ENCODE measurements at places on chromosomes 13 and 19.

- DNase-seq, result no peak
Observed at GRCh38 chr13:98828614-98829013, 76.1 kb upstream of the SLC15A1 start.

DNA sequence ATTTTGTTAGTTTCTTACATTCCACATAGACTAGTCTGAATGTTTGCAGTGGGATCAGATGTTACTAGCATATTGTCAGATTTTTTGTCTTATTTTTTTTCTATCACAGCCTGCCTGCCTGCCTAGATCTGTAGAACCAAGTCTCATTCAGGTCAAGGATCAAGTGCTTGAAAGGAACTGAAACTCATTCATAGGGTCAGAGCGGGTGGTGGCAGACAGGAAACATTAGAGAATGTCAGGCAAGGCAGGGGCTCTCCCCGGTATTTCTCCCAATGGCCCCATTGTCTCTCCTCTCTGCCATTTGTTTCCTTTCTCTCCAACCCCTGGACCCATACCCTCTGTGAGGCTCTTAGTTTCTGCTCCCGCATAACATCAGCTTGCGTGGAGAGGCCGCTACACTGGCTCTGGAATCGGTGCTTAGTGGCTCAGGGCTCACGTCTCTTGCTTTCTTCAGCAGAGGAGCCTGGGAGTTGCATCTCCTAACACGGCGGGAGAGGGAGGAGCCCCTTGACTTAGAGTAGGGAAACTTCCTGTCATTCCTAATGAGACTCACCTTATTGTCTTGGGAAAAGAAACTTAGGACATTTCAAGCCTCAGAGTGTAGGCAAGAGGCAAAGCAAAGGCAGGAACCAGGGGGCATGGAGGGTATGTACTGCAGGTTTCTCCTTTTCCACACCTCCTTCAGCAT is 35.6 kb upstream of the SPATA13 start:
- DNase-seq, result no peak

DNA sequence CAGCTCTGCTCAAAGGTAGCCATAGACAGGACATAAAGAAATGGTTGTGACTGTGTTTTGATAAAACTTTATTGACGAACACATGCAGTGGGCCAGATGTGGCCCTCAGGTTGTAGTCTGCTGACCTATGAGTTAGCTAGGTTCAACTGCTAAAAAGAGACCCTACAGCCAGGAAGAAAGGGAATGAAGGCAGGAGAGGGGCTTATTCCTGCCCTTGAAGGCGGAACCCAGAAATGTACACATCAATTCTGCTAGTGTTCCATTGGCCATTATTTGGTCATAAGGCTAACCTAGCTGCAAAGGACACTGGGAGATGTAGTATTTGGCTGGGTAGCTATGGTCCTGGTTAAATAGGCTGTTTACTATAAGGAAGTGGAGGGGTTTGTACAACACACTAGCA is 18.0 kb downstream of the APBA3 start:
- DNase-seq, result no peak

DNA sequence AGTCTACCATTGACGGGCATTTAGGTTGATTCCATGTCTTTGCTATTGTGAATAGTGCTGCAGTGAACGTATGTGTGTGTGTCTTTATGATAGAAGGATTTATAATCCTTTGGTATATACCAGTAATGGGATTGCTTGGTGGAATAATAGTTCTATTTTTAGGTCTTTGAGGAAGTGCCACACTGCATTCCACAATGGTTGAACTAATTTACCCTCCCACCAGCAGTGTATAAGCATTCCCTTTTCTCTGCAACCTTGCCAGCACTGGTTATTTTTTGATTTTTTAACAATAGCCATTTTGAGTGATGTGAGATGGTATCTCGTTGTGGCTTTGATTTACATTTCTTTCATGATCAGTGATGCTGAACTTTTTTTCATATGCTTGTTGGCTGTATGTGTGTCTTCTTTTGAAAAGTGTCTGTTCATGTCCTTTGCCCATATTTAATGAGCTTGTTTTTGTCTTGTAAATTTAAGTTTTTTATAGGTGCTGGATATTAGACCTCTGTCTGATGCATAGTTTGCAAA is 37.5 kb downstream of the RFC3 start:
- DNase-seq, result no peak

- no peak for DNase-seq
Observed at GRCh38 chr13:48547663-48548092, 14.8 kb upstream of the RCBTB2 start.

DNA sequence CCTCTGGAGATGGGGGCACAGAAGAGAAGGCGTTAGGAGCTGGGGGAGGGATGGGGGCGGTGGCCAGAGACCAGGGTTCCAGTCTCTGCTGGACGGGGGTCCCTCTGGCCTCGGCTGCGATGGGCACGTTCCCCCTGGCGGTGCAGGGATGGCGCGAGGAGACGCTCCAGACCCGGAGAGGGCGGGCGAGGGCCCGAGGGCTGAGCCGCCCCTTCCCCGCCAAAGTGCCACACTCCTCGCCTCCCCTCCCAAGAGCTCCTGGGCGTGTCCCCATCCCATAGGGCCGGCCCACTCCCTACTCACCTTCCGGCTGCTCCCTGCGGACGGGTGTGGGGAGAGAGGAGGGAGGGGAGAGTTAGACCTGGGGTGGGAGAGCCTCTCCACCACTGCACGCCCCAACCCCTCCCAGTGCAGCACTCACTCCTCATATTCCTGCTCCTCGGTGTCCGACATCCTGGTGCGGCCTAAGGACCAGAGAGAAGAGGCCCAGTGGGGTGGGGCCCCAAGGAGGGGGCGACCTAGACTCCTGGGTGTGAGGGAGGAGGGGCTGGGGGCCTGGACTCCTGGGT is 2.2 kb downstream of the TNNT1 start:
- no peak for DNase-seq

DNA sequence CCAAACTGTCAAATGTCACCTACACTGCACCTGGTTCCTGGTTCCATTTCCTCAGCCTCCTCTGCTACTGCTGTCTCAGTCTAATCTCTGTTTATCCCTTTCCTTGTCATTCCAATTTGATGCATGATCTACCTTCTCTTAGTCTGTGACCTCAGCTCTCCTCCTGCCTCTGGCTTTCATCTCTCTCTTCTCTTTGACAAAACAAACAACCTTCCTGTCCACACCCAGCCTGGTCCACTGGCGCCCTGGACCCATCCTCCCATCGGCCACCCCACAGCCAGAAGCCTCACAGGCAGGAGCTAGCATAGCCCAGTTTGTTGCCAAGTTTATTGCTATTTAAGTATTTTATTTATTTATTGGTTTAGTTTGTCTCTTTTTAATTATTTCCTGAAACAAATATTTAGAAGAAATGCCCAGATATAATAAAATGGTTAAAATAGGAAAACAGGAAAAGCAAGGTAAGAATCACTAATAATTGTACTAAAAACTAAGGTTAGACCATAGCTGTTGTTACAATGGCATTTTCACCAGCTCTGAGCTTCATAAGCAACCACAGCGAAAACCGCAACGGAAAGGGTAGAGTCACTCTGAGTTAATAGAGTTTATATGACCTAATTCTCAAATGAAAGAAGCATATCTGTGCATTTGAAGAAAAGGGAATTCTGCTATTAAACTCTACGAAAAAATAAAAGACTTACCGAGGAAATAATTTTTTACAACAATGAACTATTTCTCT is 68.6 kb downstream of the EFNB2 start:
- DNase-seq, result no peak

DNA sequence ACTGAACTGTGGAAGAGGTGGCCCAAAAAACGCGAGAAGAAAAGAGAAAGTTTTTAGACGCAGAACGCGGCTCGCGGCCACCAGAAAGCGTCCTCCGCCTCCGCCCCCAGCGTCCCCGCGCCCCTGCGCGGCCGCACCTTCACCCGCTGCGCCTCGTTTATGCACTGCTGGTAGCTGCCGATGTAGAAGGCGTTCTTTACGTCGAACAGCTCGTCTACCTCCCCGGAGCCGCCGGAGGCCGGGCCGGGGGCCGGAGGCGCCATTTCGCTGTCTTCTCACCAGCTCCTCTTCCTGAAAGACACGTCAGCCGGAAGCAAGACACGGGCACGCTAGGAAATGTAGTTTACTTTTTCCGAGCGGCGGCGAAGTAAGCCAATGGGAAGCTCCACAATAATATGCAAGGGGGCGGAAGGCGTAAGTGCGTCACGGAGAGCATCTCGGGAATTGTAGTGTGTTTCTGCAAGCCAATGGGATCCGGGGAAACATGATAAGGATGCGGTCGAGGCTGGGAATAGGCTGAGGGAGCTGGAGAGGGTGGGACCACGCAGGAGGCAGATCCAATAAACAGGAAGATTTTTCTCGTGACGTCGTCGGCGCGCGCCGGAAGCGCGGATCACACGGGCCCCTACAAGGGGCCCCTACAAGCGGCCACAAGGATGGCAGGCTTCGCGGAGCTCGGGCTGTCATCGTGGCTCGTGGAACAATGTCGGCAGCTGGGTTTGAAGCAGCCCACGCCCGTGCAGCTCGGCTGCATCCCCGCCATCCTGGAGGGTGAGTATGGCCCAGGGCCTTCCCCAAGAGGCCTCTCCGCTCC is at the start of the genes COPE and DDX49:
Gene COPE (minus strand): TSS at position 302 of the 814 bp plus-strand sequence. CDS start 39 bp downstream, at position 263.
Gene DDX49 (plus strand): TSS at position 630 of the 814 bp plus-strand sequence. CDS start 27 bp downstream, at position 657.
- DNase-seq, result peak; percentile 96

GRCh38 chr19:34487651-34488051 is 6.1 kb downstream of the WTIP start:
- no peak for DNase-seq

- DNase-seq, result no peak
Observed at GRCh38 chr13:54709546-54709945, 1680.9 kb downstream of the OLFM4 start.

GRCh38 chr19:33606556-33606955 is 15.2 kb upstream of the CHST8 start:
- DNase-seq, result no peak

GRCh38 chr13:63110466-63110865 is 1694.8 kb upstream of the PCDH20 start:
- DNase-seq, result no peak

DNA sequence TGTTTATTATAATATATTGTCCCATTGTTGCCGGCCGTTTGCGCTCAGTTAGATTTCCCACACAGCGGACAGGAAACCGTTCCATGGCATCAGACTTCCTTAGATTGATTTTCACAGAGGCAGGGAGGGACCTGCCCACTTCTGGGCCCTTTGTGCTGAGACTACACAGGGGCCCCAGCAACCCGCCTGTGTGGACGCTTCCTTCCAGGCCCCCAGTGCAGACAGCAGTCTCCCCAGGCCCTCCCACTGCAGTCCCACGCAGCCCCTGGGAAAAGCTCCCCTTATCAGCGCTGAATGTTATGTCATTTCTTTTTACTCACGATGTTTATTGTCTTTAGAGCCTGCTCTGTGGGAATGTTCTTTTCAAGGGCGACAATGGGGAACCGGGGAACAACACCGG is 351.7 kb upstream of the ARGLU1 start:
- no peak for DNase-seq

DNA sequence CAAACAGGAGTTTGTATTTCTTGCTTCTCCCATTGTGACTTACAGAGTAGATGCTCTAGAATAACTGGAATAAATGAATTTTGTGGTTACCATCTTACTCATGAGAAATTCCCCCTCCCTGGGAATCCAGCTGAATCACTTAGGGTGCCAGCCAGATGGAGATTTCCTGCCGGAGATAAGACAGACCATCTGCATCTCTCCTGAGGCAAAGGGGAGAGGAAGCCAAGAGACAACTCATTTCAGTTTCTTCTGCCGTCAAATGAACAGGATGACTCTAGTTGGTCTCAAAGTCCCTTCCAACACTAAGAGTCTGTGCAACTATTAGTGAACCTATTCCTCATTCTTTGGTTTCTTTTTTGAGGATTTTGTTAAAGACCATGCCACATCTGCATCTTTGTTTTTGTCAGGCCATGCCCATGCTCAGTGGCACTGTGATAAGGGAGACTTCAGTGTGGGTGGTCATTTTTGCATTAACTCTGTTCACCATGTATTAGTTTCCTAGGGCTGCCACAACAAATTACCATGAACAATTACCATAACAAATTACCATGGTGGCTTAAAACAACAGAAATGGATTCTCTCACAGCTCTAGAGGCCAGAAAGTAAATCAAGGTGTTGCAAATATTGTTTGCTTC is 112.8 kb downstream of the NDFIP2 start:
- DNase-seq, result no peak

GRCh38 chr19:15864824-15865223 is 33.0 kb downstream of the CYP4F2 start:
- no peak for DNase-seq

DNA sequence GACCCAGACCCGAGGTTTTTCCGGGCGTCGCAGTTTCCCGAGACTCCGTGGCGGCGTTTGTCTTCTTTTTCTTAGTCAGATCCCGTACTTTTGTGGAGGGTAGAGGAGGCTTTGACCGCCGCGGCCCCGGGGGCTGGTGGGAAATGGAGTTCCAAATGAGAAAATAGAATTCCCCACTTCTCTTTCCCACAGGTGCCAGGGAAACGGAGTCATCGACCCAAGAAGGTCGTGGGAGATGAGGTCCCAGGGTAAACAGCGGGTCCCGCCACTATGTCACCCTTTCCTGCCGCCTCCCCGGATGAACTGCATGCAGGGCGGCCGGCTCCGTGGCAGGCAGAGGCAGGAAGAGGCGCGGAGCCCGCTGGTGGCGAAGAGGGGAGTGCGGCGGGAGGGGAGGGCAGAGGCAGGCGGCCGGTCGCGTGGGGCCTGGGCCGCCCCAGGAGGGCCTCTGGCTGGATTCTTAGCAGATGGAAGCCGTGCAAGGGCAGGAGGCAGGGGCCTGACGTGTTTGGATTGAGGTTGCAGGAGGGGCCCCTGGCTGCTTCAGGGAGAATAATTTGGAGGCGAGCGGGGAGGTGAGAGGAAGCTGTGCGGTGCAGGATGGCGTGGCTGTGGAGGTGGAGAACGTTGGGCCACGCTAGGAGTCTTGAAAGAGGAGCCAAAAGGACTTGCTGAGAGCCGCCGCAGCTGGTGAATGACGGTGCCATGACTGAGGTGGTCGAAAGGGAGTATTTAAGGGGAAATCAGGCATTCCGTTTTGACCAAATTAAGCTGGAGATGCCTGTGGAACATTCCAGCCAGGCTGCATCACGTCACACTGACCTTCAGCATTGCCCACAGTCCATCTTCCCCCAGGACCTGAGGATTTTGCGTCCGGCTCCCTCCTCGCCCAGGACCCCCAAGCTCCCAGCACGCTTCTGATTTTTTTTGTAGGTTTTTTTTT is 11.7 kb downstream of the CYTH2 start:
- DNase-seq, result no peak

GRCh38 chr19:54937926-54938325 is 9.4 kb downstream of the NLRP7 start:
- DNase-seq, result no peak

GRCh38 chr13:80508031-80508430 is 167.1 kb upstream of the SPRY2 start:
- DNase-seq, result no peak

DNA sequence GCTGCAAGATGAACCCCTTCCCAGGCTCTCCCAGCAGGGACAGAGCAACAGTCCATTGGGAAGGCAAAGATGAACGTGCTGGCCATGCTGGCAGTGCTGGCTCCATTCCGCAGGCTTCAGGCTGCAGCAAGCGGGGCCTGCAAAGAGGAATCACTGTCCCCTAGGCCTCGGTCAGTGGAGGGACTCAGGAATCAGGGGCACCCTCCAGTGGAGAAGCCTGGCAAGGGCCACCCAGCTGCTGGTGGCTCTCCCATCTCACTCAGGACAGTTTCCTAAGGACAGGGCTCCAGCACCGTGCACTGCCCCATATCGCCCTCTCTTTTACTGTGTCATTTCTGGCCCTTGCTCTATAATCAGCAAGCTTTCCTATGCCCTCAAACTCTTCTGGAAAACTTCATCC is 498.6 kb downstream of the EFNB2 start:
- no peak for DNase-seq

- no peak for DNase-seq
Observed at GRCh38 chr19:40502647-40503319, 36.0 kb downstream of the SPTBN4 start.

GRCh38 chr19:13153569-13154240 is 3.5 kb downstream of the IER2 start:
- DNase-seq, result no peak
